GM03348 (cell line): ENCODE measurements at places on chromosomes 4 and X.

DNA sequence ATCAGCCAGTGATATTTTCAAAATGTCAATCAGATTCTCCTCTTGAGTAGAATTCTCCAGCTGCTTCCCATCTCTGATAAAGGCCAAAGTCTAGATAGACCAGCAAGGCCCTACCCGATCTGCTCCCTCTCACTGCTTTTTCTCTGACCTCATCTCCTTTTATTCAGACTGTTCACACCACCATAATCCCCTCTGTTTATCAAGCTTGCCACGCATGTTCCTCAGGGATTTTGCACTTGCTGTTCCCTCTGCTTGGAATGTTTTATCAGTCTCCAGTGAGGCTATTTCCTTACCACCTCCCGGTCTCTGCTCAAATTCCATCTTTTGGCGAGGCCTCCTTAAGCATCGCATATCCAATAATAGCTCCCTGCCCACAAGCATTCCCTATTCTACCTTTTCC is 20.1 kb downstream of the NOCT start:
- no peak for DNase-seq

- DNase-seq, result no peak
Observed at GRCh38 chr4:139317635-139318034, 15.4 kb upstream of the NDUFC1 start.

GRCh38 chr4:87541521-87541920 is 12.3 kb upstream of the SPARCL1 start:
- DNase-seq, result no peak

DNA sequence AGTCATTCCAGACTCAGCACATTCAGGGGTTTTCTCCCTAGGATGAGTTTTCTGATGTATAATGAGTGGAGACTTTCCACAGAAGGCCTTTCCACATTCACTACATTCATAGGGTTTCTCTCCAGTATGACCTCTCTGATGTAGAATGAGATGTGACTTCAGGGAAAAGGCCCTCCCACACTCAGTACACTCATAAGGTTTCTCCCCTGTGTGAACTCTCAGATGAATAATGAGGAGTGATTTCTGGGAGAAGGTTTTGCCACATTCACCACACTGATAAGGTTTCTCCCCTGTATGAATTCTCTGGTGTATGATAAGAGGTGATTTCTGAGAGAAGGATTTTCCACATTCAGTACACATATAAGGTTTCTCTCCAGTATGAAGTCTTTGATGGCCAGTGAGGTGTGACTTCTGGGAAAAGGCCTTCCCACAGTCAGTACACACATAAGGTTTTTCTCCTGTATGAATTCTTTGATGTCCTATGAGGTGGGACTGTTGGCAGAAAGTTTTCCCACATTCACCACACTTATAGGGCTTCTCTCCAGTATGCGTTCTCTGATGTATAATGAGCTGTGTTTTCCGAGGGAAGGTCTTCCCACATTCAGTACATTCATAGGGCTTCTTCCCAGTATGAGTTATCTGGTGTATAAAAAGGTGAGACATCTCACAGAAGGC is 12.7 kb downstream of the ZNF630 start:
- DNase-seq, result no peak

DNA sequence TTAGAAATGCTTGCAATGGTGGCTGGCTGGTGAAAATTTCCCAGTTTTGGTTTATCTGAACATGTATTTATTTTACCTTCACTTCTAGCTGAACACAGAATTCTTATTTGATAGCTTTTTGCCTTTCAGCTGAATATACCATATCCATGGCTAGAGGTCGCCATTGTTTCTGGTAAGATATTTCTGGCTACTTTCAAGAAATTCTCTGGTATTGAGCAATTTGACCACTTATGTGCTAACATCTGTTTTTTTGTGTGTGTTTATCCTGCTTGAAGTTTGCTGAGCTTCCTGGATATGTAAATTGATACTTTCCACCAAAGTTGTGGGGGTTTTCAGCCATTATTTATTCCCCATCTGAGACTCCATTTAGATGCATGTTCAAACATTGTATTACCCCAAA is 75.4 kb downstream of the FBXW7 start:
- peak; percentile 59 for DNase-seq

DNA sequence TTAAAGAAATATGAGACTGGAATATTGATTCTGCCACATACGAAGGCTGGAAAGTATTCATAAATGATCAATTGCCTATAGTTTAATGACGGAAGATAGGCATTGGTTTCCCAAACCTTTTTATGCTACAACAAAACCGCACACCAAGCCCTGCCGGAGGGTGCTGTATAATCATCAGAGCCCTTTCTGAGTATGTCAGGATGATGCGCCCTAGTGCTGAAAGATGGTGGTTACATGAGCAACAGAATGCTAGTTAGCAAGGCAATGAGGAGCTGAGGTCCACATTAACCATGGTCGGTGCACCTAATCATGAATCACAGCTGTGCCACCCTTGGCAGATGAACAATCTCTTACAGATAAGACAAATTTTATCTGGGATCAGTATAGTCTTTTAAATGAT is 491.1 kb downstream of the PACRGL start:
- DNase-seq, result no peak

- no peak for DNase-seq
Observed at GRCh38 chr4:148270630-148271029, 171.6 kb downstream of the NR3C2 start.

GRCh38 chrX:40720792-40721191 is 14.6 kb downstream of the MED14 start:
- DNase-seq, result no peak

DNA sequence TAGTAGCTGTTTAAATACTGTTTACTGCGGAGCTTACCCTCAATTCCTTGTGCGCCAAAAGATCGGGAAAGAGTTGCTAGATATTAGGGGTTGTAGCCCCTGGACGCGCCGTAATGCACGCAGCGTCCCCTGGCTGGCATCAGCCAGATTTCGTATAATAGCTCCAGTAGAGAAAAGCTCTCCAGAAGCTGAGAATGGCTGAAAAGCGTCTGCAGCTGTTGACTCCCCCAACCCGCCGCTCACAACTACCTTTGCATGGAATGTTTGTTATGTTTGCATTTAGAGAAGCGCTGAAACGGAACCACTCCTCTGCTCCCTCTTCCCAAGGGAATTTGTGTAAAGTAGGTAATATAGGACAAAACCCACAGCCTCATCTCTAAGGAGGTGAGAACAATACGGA is 3.7 kb downstream of the DOCK11 start:
- DNase-seq, result no peak

DNA sequence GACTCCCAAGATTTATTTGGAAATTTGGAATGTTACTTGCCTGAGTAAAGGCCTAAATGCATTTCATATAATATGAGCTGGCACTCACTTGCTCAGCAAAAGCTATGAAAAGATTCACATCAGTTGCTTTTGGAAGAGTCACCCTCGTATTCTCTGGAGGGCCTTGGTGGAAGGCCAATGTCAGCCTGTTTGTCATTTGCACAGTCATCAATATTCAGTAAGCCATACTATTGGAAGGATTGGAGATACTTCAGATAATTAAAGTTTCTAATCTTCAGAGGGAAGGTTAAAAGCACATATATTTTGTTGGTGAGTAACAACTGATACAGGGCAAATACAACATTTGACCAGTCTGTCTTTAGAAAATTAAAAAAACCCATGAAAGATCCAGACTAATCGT is 36.6 kb downstream of the VCX3A start:
- DNase-seq, result no peak

- no peak for DNase-seq
Observed at GRCh38 chrX:78331708-78332107, 4.3 kb upstream of the CYSLTR1 start.

GRCh38 chr4:157265281-157265680 is 44.8 kb downstream of the GRIA2 start:
- no peak for DNase-seq

GRCh38 chr4:116953947-116954346 is 131.4 kb downstream of the TRAM1L1 start:
- DNase-seq, result no peak

- DNase-seq, result no peak
Observed at GRCh38 chr4:154435895-154436294, 55.7 kb downstream of the DCHS2 start.

DNA sequence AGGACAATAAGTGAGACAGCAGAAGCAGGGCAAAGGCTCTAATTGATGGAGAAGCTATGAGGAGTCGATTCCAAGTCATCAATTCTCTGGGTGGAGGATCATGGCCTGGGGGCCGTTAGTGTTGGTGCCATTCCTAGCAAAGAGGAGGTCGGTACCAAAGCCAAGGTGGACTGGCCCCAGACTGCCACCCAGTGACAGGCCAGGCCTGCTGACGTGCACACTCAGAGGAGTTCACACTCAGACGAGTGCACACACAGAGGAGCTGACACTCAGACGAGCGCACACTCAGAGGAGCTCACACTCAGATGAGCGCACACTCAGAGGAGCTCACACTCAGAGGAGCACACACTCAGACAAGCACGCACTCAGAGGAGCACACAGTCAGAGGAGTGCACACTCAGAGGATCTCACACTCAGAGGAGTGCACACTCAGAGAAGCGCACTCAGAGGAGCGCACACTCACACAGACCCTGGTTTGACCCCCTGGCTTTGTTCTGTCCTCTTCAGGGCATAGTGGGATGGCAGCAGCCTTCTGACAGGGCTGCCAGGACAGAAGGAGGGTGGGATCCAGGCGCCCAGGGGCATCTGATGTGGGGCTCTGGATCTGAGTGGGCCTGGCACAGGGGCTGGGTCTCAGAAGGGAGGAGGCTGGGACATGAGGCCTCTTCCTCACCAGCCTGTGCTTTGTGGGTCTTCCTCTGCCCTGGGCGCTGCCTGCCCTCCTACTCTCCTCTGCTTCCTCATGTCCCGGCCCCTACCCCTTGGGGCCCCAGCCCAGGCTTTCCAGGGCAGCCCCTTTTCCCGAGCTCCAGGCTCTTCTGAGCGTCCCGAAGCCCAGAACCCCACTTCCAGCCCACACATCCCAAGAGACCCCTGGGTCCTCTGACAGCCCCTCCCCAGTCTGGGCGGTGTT is 41.7 kb upstream of the NKX1-1 start:
- DNase-seq, result no peak

DNA sequence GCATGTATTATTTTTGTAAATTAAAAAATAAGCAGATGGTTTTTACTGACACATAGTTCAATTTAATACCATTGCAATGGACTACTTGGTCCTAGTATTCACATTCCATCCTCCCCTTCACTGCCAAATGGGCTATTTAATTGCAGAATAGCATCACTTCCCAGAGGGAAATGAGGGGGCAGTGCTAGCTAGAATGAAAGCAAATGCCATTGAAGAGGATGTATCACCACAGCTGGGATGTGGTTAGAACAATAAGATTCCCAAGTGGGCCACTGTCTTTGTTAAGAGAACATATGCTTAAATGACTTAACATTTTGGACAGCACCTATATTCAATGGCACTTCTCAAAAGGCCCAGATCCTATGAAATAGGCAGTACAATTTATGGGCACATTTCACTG is 224.7 kb downstream of the RBMX2 start:
- peak; percentile 22 for DNase-seq

DNA sequence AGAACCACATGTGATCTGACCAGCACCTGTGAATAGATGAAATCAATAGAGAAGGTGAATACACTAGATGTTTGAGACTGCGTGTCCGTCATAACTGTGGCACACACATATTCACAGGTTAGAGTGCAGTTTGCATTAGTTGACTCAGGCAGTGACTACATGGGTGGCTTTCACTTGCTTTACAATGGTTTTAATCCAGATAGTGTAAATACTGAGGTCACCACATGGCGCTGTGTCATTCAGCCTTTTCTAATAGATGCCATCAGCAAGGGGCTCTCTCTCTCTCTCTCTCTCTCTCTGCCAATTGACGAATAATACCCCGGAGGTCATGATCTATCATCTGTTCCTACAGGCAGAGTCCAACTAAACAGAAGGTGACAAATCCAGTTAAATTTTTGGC is 30.7 kb upstream of the FGF13 start:
- no peak for DNase-seq

GRCh38 chr4:29319663-29320340 is 1400.4 kb upstream of the PCDH7 start:
- no peak for DNase-seq

GRCh38 chr4:10088135-10089010 is 28.2 kb downstream of the WDR1 start:
- DNase-seq, result no peak
